Endothelial cell (in vitro differentiated cells): ENCODE measurements at places on chromosomes 2 and 18.

DNA sequence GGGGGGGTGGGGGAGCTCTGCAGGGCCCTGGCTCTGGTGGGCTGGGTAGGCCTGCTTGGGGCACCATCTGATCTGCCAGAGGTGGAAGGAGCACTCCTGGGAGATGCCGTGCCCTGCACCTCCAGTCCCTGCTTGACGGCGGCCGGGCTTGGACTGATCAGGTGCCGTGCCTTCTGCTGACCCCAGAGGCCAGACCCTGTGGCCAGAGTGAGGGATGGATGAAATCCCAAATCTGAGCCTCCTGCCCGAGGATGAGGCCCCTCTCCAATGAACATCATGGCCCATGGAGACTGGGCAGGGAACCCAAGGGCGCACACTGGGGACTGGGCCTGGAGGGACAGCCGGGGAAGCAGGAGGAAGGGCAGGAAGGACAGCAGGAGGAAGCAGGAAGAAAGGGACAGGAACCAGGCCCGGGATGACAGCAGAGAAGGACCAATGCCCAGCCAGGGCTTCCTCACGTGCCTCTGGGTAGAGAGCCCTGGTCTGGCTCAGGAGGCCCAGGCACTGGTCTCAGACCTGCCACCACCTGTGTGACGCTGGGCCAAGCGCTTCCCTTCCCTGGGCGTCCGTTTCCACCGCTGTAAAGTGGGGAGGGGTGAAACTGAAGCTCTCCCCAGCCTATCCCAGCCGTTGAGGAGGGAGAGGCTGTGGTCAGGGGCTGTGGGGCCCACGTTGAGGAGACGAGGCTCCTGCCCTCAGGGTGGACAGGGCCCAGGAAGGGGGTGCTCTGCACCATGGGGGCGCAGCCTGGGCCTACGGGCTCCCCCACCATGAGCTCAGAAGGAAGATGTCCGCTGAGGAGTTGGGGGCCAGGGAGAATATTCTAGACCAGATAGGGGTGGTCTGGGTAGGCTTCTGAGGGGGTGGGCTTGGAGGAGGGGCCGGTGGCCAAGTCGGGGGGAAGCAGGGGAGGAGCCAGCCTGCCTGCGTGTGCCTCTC is 1.0 kb upstream of the GPR35 start:
- H3K36me3 ChIP-seq = peaks cover 3% of the 10 kb centered on the region
- peaks cover 7% of the 10 kb centered on the region for H3K27me3 ChIP-seq
- H3K4me1 ChIP-seq = peaks cover 5% of the 10 kb centered on the region
- H3K27ac ChIP-seq = no peak overlapping the region

- no peaks in the 10 kb centered on the region for H3K27me3 ChIP-seq
- H3K4me3 ChIP-seq = no peak overlapping the region
- no peaks in the 10 kb centered on the region for H3K36me3 ChIP-seq
- no peak overlapping the region for H3K27ac ChIP-seq
- no peak for DNase-seq
- peaks cover 3% of the 10 kb centered on the region for H3K4me1 ChIP-seq
These were observed 50.9 kb downstream of the SOS1 start for GRCh38 chr2:39069890-39070465.

DNA sequence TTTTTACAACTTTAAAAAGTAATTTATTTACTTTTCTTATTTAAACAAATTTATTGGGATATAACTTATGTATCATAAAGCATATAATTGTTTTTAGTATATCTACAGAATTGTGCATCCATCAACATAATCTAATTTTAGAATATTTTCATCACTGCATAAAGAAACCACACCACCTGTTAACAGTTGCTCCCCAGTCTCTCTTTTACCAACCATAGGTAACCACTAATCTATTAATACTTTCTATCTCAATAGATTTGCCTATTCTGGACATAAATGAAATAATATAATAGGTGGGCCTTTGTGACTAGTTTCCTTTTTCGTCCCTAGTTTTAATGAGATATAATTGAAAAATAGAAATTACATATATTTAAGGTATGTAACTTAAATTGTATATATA is 90.6 kb downstream of the ADAM23 start:
- no peaks in the 10 kb centered on the region for H3K27me3 ChIP-seq
- no peak overlapping the region for H3K27ac ChIP-seq
- peaks cover 15% of the 10 kb centered on the region for H3K4me1 ChIP-seq
- no peak for DNase-seq

DNA sequence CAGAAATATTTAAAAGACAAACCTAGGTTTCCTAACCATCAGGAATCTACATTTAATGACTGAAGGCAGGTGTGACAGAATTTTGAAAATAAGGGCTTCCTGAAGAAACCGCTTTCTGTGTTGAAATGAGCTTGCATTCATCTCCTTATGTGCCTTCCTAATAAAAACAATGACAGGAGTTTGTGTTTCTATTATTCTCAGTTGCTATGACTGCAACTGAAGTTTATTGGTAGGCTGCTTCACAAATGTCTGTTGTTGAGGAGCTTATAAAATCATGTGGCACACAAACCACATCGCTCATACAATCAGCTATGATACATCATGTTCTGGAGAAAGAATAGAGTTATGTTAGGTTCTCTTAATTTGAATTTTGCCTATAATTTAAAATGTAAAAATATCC is 362.7 kb upstream of the SLC8A1 start:
- no peaks in the 10 kb centered on the region for H3K36me3 ChIP-seq
- no peak for DNase-seq
- H3K27ac ChIP-seq = peak overlapping the region; percentile 90
- H3K27me3 ChIP-seq = no peaks in the 10 kb centered on the region
- peaks cover 6% of the 10 kb centered on the region for H3K4me1 ChIP-seq

- no peak for DNase-seq
- no peaks in the 10 kb centered on the region for H3K36me3 ChIP-seq
- no peak overlapping the region for H3K4me3 ChIP-seq
- H3K27ac ChIP-seq = no peak overlapping the region
- no peaks in the 10 kb centered on the region for H3K27me3 ChIP-seq
These were observed 64.0 kb downstream of the SPIRE1 start for GRCh38 chr18:12593866-12594265.

GRCh38 chr2:199302851-199303250 is 154.9 kb downstream of the SATB2 start:
- H3K4me1 ChIP-seq = no peaks in the 10 kb centered on the region
- H3K36me3 ChIP-seq = no peaks in the 10 kb centered on the region
- no peak overlapping the region for H3K27ac ChIP-seq

- no peaks in the 10 kb centered on the region for H3K4me1 ChIP-seq
- H3K36me3 ChIP-seq = peaks cover 11% of the 10 kb centered on the region
- no peak for DNase-seq
- H3K27me3 ChIP-seq = peaks cover 13% of the 10 kb centered on the region
These were observed 90.0 kb downstream of the POLR1A start for GRCh38 chr2:86015699-86016098.

GRCh38 chr18:74114116-74114515 is 33.5 kb downstream of the FBXO15 start:
- H3K27me3 ChIP-seq = no peaks in the 10 kb centered on the region
- DNase-seq = no peak
- no peak overlapping the region for H3K27ac ChIP-seq
- H3K4me3 ChIP-seq = no peak overlapping the region

- peaks cover 19% of the 10 kb centered on the region for H3K36me3 ChIP-seq
- peak overlapping the region; percentile 100 for H3K4me3 ChIP-seq
- peak overlapping the region; percentile 98 for H3K27ac ChIP-seq
- peaks cover 3% of the 10 kb centered on the region for H3K27me3 ChIP-seq
These were observed 441 bp upstream of the PEX13 start for GRCh38 chr2:61017003-61017555.

DNA sequence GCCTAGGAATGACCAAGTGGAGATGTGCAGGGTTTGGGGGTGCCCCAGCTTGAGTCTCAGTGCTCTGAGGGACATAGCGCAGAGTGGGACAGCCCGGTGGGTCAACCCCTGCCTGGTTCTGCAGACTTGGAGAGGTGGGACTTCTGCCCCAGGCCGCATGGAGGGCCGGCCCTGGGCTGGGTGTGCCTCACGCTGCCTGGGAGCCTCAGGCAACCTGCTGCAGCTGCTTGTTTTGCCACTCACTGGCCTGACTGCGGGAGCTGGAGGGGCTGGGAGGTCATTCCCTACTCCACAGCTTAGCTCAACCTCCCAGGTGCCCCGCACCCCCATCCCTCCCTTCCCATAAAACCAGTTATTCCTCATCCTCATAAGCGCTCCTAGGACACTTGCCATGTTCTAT is 33.1 kb downstream of the ODC1 start:
- peaks cover 4% of the 10 kb centered on the region for H3K27me3 ChIP-seq
- H3K4me3 ChIP-seq = no peak overlapping the region
- H3K36me3 ChIP-seq = peaks cover 3% of the 10 kb centered on the region
- no peak overlapping the region for H3K27ac ChIP-seq

DNA sequence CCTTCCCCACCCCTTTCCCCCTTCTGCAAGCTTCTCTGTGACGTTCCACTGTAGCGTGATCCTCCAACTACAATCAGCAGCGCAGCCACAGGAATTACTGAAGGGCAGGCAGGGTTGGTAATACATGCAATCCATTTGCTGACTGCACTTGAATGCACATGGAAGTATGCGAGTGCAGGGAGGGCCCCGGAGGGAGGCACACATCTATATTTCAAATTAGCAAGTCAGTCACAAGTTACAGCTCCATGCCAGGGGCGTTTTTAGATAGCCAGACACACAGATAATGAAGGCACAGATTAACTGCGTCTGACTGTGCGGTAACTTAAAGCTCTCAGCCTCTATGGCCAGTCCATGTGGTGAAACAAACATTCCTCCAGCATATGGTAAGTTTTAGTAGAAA is 209.2 kb upstream of the GATA6 start:
- DNase-seq = no peak
- H3K27ac ChIP-seq = no peak overlapping the region
- no peaks in the 10 kb centered on the region for H3K4me1 ChIP-seq

DNA sequence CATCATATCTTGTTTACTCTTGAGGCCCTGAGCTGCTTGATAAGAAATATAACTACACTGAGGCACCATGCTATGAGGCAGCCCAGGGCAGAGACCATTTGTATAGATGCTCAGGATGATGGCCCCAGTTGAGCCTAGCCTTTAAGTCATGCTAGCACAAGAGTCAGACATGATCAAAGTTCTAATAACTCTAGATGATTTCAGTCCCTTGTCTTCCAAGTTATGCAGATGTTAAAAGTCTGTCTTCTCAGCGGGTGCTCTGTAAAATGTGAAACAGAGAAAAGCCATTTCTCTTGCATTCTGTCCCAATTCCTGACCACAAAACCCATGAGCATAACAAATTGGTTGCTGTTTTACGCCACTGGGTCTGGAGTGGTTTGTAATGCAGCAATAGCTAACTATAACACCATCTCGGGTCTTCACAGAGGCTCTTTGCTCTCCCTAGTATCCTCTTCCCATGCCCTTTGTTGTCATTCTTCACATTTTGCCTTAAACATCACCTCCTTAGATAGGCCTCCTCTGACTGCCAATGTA is 49.6 kb downstream of the NXPH2 start:
- no peak overlapping the region for H3K27ac ChIP-seq
- H3K36me3 ChIP-seq = peaks cover 14% of the 10 kb centered on the region
- H3K27me3 ChIP-seq = peaks cover 1% of the 10 kb centered on the region
- H3K4me3 ChIP-seq = no peak overlapping the region

- H3K4me1 ChIP-seq = no peaks in the 10 kb centered on the region
- no peaks in the 10 kb centered on the region for H3K36me3 ChIP-seq
- no peak for DNase-seq
- H3K27me3 ChIP-seq = no peaks in the 10 kb centered on the region
- no peak overlapping the region for H3K4me3 ChIP-seq
These were observed 56.0 kb downstream of the ABCA12 start for GRCh38 chr2:215082446-215082845.
